ENCODE measurements at places on chromosomes 12 and 14.

DNA sequence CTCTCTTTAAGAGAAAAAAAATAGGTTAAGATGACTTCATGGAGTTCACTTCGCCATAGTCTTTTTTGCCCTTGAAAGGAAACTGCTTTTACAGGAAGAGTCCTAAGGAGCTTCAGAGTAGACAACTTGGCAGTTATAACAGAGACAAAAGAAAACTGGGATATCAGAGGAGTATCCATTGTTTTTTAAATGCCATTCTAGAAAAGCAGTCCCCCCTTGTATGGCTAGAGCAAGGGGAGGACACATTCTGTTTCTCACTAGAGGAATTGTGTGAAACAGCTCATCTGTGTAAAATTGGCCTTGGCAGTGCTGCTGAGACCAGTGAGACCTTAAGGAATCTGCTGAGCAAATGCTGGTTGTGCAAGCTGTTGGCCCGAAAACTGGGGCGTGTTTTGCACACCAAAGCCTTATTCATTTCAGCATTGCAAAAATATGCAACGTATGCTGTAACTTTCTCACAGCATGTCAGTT, 128.0 kb downstream of the GPR135 start:
- DNase-seq, result no peak

GRCh38 chr12:17169726-17170471, 563.9 kb upstream of the LMO3 start:
- no peak for DNase-seq

DNA sequence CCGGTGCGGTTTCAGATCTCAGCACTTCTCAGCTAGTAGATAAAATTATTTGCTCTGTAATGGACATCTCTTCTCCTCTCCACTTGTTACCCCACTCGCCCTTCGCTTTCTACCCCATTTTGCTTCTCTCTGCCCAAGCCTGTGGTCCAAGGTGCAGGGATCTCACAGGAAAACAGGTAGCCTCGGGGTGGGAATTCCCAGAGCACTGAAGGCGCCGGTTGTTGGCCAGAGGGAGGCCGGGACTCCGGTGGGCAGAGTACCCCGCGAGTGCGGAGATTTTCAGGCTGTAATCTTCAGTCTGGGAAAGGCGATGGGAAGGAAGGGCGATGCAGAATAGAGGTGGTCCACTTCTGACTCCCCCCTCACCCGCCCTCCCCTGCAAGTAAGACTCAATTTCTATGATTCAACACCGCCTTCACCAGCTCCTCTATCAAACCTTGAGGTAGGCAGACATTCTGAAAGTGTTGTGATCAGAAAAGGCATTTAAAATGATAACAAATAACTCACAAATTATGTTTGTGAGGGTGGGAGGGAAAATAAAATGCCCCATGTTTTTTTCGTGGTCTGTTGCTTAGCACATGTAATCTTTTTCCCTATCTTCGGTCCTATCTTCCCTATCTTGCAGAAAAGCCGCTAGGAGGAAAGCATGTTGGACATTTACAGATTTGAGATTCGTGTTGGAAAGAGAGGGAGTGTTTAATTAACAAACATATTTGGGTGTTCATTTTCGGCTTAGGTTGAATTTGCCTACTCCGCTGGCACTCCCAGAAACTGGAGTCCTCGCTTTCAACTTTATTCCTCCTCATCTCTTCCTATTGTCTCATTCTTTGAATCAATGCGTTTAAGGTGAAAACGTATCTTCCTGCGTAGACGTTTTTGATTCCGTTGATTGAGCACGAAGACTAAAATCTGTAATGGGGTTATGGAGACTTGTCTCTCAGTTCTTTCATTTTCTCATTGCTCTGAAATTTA, 8.5 kb downstream of the FOXG1 start:
- DNase-seq, result no peak

DNA sequence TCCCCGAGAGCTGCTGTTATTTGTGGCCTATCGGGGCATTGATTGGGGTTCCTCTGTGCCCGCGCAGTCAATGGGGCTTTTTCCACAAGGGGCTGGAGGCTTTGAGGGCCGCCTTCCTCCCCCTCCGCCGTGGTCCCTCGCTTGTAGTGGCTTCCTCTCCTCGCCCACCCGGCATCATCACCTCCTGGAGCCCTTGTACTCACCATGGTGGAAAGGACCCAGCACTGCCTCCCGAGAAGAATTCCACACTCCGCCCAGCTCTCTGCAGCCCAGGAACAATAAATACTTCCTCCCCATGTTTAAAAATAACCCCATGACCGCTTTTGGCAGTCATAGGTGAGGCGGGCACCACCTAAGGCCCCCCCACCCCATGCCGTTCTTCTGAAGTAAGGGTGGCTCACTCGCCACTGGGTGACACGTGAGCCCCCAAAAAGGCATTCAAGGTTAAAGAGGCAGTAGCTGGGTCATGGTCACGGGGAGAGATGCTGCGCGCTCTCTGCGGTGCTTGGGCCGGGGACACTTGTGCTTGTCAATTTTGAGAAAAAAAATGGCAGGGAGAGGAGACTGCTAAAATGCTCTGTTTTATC, at the start of gene MYL2:
Gene MYL2 (minus strand): TSS at position 256 of the 587 bp plus-strand sequence. CDS start 50 bp downstream, at position 206.
- DNase-seq, result no peak

- no peak for DNase-seq
Observed at GRCh38 chr12:92042791-92043531, 102.7 kb downstream of the BTG1 start.

- no peak for DNase-seq
Observed at GRCh38 chr14:104585966-104586697, 6.6 kb downstream of the C14orf180 start.

GRCh38 chr12:30936036-30936435, 9.5 kb downstream of the TSPAN11 start:
- DNase-seq, result no peak

DNA sequence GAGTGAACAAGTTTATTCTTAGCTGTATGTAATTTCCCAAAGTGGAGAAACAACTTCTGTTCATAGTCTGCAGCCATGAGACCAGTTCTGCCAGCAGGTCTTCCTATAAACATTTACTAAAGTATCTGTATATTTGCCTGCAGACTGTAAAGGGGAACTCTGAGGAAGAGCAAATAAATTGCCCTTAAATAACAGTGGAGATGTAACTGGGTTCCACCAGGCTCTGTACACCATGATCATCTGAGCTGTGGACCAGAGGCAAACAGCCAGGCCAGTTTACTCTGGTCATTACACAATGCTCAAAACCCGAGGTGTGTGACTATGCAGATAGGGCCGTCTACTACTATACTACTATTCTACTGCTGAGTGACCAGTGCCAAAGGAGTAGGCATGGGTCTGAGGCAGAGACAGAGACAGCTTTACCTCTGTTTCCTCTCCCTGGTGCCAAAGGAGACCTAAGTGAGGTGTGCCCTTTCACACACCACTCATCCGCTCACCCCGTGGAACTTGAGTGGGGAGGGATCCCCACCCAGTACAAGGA, 21.1 kb upstream of the CERS5 start:
- DNase-seq, result no peak
